ENCODE measurements at places on chromosomes 1 and 21. TPM values are rescaled to one million over a fixed set of nuclear protein-coding genes. Genes with fewer than 3 reads are reported as not detected.

DNA sequence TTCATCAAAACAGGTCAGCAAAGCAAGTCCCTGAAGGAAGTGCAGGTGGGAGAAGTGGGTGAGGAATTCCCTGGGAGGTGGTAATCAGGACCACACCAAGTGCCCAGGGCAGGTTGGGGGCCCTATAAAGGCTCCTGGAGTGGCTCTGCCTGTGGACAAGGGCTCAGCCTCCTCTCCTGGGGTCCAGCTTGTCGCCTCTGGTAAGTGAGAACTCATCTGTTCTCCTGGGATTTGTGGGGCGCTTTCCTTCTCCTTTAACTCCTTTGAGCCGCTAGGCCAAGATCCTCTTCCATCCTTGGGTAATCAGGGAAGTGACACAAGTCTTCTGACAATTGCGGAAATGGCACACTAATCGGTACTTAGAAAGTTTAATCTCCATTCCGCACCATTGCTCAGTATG is at the start of gene SPRR4:
Gene SPRR4, plus strand, starts transcription at position 154 of the 400 bp plus-strand sequence. CDS start 1,243 bp downstream, outside the sequence.
- H3K27ac ChIP-seq, result no peak within 1 kb of the TSS
- no peak for DNase-seq
- no peaks in the 10 kb centered on the region for H3K4me1 ChIP-seq
- no peaks in the 10 kb centered on the region for H3K36me3 ChIP-seq
- H3K27me3 ChIP-seq, result no peaks in the 10 kb centered on the region
- no peak within 1 kb of the TSS for H3K4me3 ChIP-seq

- peaks cover 6% of the 10 kb centered on the region for H3K4me1 ChIP-seq
- no peak for DNase-seq
- H3K36me3 ChIP-seq, result no peaks in the 10 kb centered on the region
- no peak overlapping the region for H3K4me3 ChIP-seq
- H3K27ac ChIP-seq, result no peak overlapping the region
- H3K27me3 ChIP-seq, result no peaks in the 10 kb centered on the region
These were observed 162.6 kb upstream of the IRF2BP2 start for GRCh38 chr1:234772345-234773147.

DNA sequence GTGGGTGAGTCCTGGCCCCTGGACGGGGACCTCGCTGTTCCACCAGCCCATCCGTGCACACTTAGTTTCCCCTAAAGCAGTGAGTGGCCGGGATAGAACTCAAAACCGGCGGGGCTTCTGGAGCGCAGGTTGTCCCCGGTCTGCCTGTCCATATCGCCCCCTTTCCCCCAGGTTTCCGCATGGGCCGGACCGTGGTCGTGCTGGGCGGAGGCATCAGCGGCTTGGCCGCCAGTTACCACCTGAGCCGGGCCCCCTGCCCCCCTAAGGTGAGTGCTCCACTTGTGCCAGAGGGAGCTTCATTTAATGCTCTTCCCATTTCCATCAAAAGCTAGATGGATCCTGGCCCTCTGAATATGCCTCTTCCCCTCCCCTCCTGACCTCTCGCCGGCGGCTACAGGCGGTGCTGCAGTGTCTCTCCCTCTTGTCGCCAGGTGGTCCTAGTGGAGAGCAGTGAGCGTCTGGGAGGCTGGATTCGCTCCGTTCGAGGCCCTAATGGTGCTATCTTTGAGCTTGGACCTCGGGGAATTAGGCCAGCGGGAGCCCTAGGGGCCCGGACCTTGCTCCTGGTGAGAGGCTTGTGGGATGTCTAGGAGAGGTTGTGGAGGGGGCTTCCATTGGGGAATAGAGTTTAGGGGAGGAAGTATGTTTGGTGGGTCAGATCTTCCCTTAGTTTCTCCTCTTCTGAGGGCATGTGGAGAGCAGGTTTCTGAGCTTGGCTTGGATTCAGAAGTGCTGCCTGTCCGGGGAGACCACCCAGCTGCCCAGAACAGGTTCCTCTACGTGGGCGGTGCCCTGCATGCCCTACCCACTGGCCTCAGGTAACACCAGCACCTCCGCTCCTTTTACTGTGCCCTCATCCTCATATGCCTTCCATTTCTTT is 683 bp downstream of the PPOX start:
- H3K4me1 ChIP-seq, result peaks cover 4% of the 10 kb centered on the region
- H3K27me3 ChIP-seq, result no peaks in the 10 kb centered on the region

Gene SLAMF1
- 0.75 TPM for polyA plus RNA-seq

- H3K36me3 ChIP-seq, result no peaks in the 10 kb centered on the region
- H3K4me3 ChIP-seq, result no peak overlapping the region
- H3K27ac ChIP-seq, result no peak overlapping the region
- no peaks in the 10 kb centered on the region for H3K4me1 ChIP-seq
- DNase-seq, result no peak
- no peaks in the 10 kb centered on the region for H3K27me3 ChIP-seq
These were observed 1.0 kb downstream of the CORT start for GRCh38 chr1:10450836-10451235.
